ENCODE measurements at places on chromosomes 2 and 18. TPM values are rescaled to one million over a fixed set of nuclear protein-coding genes. Genes with fewer than 3 reads are reported as not detected.

C2orf80 gene
- total RNA-seq: not detected

ITGA4 gene
- total RNA-seq: 18.4 TPM

DQX1 gene
- not detected for total RNA-seq

DNA sequence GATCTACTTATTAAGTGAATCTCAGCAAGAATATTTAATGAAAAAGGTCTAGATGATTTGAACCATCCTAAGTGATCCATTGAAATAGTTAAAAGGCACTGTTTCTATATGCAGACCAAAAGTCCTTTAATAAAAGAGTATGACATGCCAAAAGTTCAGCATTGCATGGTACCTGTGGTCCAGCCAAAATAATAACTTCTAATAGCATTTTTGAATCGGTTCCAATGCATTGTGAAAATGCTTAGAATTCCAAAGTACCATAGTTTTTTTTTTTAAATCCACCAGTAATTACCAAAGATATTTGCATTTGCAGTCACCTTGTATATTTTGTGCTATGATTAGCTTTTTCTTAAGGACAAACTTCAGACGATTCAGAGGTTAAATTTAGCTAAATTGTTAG is 79.9 kb downstream of the NYAP2 start:
- no peak overlapping the region for H3K27ac ChIP-seq
- H3K27me3 ChIP-seq: no peaks in the 10 kb centered on the region
- H3K4me3 ChIP-seq: no peak overlapping the region
- DNase-seq: no peak
- no peaks in the 10 kb centered on the region for H3K36me3 ChIP-seq

GRCh38 chr2:236951830-236952475 is 133.7 kb upstream of the COPS8 start:
- H3K36me3 ChIP-seq: no peaks in the 10 kb centered on the region
- H3K4me1 ChIP-seq: no peaks in the 10 kb centered on the region
- no peak overlapping the region for H3K4me3 ChIP-seq
- H3K27me3 ChIP-seq: no peaks in the 10 kb centered on the region

DNA sequence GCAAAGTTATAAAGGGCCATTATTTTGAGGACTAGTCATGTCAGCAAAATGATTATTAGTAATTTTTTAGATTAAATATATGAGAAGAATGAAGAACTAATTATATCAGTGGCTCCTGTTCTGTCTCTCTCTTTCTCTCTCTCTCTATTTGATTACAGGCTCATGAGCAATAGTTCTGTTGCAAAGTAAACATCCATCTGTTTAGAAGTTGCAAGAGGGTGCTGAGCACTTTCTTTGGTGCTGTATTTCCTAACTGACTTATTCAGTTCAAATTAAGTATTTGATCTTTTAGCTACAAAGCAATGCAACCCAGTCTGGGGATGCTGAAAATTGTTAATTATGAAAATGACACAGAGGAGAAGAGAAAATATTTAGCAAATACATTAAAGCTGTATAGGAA is 408.1 kb upstream of the UBE2E3 start:
- no peak overlapping the region for H3K27ac ChIP-seq
- no peaks in the 10 kb centered on the region for H3K4me1 ChIP-seq
- DNase-seq: no peak
- H3K4me3 ChIP-seq: no peak overlapping the region
- H3K36me3 ChIP-seq: no peaks in the 10 kb centered on the region

DNA sequence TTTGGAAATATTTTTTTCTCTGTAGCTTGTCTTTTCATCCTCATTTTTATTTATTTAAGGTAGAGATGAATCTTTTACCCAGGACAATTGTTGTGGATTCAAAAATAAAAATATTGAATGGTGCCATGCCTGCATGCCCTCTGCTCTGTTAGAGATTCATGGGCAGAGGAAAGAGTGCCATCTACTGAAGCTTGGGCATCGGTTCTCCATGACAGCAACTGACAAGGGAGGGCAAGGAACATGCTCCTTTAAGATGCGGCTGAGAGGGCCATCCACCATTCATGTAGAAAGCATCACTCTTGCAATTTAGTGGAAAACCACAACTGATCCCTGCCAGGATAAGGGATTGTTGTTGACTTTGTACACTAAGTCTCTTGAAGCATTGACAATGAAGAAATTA is 79.9 kb downstream of the PARD3B start:
- DNase-seq: no peak
- H3K4me1 ChIP-seq: no peaks in the 10 kb centered on the region
- no peaks in the 10 kb centered on the region for H3K36me3 ChIP-seq
- no peak overlapping the region for H3K4me3 ChIP-seq
- H3K27me3 ChIP-seq: no peaks in the 10 kb centered on the region
